ENCODE measurements at places on chromosomes 16 and 17.
A peak's percentile ranks its signal among the peaks of the same experiment; 100 is the strongest.

DNA sequence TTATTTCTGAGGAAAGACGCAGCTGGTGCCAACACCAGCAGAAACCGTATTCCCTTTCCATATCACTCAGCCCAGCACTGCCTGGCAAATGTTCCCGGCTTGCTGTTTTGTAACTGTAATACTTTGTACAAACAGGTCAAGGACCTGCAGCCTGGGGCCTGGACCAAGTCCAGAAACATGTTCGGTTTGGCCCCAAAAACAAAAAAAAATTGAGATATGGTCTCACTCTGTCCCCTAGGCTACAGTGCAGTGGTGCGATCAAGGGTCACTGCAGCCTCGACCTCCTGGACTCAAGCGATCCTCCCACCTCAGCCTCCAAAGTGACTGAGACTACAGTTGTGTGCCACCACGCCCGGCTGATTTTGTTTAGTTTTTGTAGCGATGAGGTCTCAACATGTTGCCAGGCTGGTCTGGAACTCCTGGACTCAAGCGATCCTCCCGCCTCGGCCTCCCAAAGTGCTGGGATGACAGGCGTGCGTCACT, 1.2 kb downstream of the HAGH start:
- no peak for DNase-seq

DNA sequence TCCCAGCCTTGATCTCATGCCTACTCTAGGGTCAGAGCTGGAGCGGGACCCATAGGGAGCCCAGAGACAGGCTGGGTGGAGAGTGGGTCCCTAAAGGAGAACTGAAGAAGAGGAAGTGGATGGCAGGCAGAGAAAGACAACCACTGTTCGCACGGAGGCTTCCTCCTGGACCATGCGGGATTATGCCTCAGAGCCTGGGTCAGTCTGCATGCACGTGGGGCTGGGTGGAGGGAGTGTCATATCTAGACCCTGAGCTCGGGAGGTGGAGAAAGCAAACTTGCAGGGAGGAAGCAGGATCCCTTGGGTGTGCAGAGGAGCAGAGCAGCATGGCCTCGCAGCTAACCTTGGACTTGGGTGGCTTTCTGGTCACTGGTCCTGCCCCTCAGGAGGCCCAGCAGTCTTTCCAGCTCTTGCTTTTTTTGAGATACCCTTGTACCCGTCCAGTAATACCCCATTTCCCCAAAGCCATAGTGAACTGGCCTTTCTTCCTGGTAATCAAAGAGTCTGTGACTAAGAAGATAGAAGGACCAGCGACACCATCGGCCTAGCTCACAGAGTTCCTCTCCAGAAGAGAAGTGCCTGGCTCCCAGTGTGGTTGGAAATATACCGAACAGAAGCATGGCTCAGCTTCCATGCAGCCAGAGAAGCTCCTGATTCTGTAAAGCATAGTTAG, 344.2 kb downstream of the CPPED1 start:
- no peak for DNase-seq

DNA sequence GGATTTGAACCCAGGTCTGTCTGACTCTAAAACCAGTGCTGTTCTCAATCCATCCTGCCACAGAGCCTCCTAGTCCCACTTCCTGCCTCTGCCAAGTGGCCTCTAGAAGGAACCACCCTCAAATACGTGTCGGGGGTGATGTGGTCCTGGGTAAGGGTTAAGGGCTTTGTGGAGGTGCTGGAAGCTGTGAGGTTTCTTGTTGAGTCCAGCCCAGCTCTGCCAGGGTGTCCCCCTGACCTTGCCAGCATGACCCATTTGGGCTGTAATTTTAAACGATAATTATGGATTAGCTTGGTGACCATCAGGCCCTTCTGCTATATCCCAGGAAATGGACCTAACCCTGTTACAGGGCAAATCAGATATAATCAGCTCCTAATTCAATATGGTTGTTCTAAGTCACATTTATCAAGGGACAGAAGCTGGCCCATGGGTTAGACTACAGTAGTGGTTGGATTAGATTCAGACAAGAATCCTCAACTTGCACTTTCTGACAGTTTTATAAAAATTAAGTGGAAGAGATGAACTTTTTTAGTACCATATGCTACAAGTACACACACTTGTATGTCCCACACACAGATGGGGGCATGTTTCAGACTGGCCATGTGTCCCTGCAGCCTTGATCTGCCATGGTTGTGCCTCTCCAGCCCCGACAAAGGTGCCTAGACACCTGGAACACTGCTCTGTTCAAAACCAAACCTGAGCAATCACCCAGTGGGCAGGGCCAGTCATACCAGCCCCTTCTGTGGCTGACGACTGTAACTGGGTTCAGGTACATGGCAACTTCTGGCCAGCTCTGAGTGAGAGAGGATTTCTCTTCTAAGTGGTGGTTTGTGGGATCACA, 48.0 kb downstream of the SMPD3 start:
- DNase-seq: no peak

DNA sequence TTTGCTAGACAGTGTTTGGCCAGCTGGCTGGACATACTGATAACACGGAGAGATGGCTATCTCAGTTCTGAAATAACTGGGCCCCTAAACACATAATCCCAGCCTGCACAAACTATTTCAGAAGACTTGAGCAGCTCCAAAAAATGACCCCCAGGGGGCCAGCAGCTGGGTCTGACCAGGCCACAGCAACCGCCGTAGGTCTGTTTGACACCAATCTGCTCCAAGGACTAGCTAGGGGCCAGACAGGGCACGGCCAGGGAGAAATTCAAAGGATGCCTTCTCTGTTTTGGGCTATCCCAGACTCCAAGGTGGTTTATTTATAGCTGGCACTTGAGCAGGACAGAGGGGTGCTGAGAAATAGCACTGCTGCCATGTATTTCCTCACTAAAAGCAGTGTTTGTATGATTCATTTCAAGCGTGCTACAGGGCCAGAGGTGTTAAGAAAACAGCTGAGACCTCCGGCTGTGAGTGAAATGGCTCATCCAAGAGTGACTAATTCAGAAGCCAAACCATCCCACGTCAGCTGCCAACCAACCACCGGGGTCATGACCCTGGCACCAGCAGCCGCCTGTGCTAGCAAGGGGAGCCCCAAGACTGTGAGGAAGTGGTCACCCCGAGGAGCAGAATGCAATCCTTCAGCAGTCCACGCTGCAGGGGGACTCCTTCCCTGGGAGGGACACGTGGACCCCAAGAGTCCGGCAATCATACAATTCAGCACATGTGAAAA, 5.7 kb downstream of the GGA2 start:
- peak; percentile 87 for DNase-seq

GRCh38 chr17:70276906-70277305, 107.6 kb downstream of the KCNJ2 start:
- DNase-seq: no peak

- DNase-seq: no peak
Observed at GRCh38 chr17:55343900-55344513, 77.6 kb downstream of the MMD start.

GRCh38 chr17:1999557-2000251, 25.4 kb downstream of the RTN4RL1 start:
- no peak for DNase-seq

- no peak for DNase-seq
Observed at GRCh38 chr17:34354637-34355036, 1.6 kb upstream of the CCL13 start.

DNA sequence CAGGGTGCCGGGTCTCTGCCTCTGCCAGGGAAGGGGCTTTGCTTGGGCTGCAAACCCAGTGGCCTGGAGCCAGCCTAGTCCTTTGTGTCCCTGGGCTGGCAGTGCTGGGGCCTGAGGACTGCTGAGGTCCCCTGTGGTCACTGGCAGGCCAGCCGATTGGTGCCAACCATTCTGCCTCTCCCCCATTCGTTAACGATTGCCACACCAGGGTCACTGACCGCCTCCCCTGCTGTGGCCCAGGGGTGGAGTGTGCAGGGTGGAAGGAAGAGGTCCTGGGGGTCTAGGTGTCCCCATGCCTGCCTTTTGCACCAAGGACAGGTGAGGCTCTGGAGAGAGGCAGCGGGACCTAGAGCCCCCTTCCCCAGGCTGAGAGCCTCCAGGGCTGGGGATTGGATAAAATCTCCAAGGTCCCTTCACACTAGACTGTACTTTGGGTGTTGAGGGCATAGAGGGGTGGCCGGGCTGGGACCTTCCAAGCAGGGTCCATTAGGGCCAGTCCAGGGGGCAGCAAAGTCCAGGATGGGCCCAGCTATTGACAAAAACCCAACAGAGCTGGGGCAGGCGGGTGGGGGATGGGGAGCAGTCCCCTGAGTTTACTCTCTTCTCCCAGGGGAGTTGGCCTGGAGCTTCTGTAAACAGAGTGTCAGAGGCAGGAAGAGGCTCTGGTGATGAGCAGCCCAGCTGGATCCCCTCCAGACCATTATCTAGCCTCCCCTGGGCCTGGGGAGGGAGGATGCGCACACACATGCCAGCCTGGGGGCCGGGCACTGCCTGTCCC, 1.1 kb downstream of the VASN start:
- DNase-seq: no peak

GRCh38 chr16:1839554-1839953, 12.5 kb downstream of the FAHD1 start:
- DNase-seq: peak; percentile 45
